Activated CD4-positive, CD25-positive, alpha-beta regulatory T cell treated with anti-CD3 and anti-CD28 coated beads, Interleukin-2, amount 50 U/mL, for 16 hours (primary cell): ENCODE measurements at places on chromosomes 3 and 15.
A peak's percentile ranks its signal among the peaks of the same experiment; 100 is the strongest.

DNA sequence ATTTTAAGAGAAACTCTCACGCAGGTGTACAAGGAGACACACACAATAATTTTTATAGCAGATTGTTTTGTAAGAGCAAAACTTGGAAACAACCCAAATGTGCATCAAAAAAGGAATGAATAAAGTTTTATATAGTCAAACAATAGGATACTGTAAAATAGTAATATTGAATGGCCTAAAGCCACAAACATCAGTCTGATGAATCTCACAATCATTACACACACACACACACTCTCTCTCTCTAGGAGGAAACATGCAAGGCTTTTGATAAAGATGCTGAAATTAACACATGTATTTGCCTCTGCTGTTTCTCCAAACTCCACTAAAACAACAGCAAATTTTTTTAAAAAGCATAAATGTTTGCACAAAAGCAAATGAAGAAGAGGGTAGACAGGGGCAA lies 37.3 kb downstream of the ADIPOQ start:
- no peak for DNase-seq

DNA sequence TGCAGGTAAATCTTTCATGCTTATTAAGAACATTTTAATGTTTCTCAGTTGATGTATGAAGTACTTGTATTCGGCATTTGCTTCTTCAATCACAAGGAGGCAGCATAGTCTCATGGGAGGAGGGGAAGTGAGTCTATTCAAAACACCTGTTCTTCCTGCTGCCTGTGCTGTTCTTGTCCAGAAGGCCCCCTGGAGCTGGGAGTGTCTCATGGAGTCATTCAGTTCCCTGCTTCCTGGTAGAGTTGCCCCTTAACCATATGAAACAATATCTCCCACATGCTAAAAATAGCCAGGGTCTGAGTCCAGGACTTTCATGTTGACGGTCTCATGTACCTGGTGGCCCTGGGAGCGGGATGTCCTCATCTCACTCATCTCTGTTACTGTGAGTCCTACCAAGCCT lies 15.5 kb upstream of the PPP1R2 start:
- DNase-seq, result no peak

DNA sequence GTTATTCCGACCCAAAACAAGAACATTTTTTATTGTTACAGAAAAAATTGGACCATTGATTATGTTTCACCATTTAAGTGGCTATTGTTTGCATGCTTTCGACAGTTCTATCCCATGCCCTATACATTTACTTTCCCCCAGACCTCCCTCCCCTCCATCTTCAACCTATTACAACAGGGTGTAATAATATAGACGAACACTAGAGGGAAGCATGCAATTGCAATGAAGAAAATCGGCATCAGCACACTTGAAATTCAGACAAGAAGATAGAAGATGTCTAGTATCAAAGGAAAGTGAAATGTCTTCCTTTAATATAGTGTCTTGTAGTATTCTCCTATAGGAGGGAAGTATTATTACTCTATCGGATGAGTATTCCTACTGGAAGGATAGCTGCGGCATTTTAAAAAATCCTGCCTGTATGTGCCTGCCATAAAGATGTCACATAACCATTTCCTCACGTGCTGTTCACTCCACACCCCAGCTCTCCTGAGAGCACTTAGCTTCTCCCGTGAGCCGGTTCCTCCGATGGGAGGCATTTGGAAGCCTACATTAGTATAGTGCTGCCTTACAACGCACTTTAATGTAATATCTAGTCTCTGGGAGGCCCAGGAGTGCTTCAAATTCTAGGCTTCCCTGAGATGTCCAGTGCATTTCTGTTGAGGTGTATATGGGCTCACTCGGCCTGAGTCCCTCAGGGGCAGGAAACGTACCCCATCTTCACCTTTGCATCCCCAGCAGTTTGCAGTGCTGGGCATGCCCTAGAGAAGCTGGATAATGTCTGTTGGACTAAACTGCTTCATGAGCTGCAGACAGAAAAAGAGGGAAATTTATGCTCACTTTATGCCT lies 17.8 kb upstream of the ERICH6 start:
- no peak for DNase-seq

DNA sequence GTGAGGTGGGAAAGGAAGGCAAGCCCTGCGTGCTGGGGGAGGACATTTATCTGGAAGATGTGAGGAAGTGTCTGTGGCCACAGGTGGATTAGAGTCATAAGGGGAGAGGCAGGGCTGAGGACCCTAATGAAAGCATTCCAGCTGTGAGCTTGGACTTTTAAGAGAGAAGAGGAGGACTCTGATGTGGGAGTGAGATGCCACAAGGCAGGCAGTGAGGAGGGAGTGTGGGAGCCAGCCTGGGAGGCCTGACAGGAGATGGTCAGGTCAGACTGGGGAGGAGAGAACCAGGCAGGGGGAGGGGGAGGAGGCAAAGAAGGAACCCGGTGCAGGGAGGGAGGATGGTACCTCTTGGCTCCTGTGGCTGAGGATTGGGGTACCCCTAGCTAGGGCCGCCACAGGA lies 21.0 kb downstream of the MAPKAPK3 start:
- DNase-seq, result no peak

GRCh38 chr3:194816748-194817591 lies 131.3 kb downstream of the FAM43A start:
- DNase-seq, result no peak

- no peak for DNase-seq
These were observed 6.0 kb upstream of the LIPH start for GRCh38 chr3:185558395-185558794.

DNA sequence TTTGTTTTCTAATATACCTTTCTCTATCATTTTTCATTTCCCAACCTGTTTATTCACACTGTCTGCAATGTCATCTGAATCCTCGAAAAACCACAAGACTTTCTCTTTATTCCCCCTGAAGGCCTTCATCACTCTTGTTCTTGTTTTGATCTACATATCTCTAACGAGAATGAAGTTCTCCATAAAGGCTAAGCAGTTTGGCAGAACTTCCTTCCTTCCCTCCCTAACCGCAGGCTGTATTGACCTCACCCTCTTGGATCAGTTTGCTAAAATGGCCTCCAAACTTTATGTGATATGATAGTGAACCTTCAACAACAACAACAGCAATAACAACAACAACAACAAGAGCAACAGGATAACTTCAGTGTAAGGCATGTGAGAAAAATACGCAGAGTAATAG lies 392.8 kb downstream of the TIGIT start:
- no peak for DNase-seq

- no peak for DNase-seq
These were observed 170.3 kb downstream of the SUCLG2 start for GRCh38 chr3:67484085-67484484.

GRCh38 chr3:134249296-134249841 lies 1.3 kb downstream of the RYK start:
- no peak for DNase-seq

- no peak for DNase-seq
These were observed 6.3 kb downstream of the TSEN2 start for GRCh38 chr3:12490547-12490946.

DNA sequence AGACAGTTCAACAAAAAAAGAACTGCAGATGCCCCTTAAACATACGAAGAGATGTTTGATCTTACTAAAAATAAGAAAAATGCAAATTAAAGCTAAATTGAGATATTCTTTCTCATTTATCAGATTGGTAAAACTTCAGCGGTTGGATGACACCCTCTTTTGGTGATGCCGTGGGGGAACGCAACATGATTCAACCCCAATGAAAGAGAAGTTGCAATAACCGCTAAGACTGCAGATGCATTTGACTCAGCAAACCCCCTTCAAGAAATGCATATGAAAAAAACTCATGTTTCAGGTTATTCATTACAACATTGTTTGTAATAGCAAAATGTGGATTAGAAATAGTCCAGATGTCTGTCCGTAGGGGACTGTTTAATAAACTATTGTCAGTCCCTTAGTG lies 3.6 kb downstream of the KLHL6 start:
- DNase-seq, result peak; percentile 21
